Cortex of kidney (tissue), 1 donor: ENCODE measurements at places on chromosomes 3 and 15.

DNA sequence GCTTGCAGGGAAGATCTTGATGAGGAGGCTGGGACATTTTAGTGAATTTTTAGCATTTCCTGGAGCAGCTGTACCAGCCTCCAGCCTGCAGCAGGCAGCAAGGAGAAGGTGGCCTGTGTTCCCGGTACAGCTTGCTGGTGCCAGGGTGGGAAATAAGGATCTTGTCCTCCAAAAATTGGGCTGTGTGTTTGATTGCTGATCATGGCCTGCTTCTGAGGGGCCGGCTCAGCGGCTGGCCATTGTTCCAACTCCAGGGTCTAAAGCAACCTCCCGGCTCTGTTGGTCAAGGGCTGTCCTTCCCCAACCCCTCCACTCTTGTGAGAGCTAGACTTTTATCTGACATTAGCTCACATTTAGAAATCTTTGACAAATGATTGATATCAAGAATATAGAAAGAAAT, 5.0 kb downstream of the CFAP100 start:
- DNase-seq, result no peak

GRCh38 chr15:56356616-56357015, 8.6 kb upstream of the TEX9 start:
- DNase-seq, result no peak

DNA sequence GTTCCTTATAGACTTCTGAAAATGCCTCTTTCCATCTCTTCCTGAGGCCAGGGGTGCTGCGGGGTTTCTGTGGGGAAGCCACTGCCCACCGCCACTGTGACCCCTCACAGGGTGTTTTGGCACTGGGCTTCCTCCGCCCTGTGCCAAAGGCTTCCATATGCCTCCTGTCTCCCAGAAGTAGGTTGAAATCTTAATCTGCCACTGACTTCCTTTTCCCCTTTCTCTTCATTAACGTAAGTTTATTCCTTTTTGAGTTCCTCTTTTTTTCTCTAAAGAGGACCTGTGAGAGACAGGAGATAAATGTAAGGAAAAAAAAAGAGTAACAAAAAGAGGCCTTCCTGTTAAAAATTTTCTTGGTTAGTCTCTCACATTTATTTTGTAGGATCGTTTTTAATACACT, 220.5 kb downstream of the CTNNB1 start:
- no peak for DNase-seq

- no peak for DNase-seq
Measured at GRCh38 chr3:105821433-105821832, 47.4 kb downstream of the CBLB start.

DNA sequence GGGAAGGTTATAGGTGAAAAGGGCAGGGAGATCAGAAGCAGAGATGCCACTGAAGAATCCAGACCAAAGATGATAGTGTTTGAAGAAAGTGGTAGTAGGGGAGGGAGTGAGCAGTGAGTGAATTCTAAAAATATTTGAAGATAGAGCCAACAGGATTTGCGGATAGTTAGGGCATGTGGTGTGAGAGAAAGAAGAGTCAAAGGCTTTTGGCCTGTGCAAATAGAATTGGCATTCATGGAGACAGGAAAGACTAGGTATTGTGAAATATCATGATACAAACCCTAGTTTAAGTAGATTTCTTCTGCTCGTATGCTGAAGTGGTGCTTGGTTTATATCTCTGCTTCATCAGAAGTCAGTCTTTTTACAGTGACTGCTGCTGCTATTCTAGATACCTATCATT, 224.2 kb upstream of the CFAP20DC start:
- no peak for DNase-seq

- DNase-seq, result no peak
Measured at GRCh38 chr3:155495387-155495786, 201.9 kb upstream of the STRIT1 start.

DNA sequence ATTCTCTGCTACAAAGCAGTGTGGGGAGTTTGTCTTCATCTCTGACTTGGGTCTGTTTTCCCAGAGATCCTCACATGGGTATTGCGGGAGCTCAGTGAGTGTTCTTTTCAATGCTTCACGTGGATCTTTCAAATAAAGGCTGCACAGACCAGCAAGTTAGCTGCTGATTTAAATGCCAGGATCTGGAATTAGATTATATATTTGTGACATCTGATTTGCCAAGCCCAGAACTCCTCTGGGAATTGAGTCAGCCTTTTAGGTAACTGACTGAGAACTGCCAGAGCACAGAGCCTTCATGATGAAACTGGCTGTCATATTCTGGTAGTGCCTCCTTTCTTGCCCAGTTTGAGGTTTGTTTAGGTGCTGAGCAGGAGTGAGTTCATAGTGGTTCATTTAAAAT, 14.7 kb downstream of the EDEM1 start:
- DNase-seq, result no peak

DNA sequence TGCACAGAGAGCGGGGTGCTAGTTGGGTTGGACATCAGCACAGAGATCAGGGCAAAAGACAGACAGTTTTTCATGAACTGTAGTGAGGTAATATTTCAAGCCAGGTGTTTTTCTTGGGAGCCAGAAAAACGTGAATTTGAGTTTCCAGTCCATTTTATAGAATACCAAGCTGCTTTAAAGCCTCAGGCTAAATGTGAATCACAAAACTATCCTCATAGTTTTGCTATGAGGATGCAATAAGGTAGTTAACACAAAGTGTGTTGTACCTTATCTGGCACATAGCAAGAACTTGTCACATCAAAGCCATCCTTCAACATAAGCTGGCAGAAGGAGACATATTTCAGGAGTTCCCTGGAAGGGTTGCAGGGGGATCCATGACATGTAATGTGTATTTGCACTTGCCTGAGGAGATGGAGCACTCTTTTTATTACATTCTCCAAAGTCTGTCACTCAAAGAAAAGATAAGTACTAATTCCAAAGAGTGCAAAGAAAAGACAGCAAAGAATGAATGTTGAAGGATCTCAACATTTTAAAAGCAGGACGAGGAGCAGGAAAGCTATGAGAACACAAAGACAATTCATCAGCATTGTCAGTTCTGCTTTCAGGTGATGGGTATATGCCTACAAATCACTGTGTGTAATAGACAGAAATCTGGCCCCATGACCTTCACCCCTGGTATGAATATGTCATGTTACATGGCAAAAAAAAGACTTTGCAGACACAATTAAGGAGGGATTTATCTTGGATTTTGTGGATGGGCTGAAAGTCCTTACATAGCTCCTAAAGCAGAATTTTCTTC, 1046.4 kb downstream of the NTRK3 start:
- DNase-seq, result no peak
